ENCODE measurements at places on chromosomes 16 and 17.

DNA sequence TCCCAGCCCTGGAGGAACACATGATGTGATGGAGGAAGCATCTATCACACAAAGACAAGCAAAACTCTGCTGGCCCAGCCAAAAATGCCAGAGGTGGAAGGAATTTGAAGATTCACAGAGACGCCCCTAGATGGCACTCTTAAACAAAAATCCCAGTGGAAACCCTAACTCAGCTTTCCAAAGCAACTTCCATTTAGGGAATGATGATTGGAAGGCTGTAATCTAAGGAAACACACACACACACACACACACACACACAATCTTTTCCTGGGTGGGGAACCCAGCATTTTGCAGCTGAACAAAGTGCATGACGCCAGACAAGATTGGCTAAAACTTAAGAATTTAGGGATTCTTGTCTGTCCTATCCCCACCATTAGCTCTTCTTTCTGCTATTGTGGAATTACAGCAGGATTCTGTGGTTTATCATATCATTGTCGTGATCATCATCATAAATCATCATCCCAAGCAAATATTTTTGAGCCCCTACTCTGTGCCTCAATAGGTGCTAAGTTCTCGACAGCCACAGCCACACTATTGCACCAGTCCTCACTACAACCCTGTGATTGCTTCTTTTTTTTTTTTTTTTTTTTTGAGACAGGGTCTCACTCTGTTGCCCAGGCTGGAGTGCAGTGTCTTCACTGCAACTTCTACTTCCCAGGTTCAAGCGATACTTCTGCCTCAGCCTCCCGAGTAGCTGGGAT is 1.6 kb upstream of the LDAF1 start:
- peak; percentile 56 for DNase-seq

DNA sequence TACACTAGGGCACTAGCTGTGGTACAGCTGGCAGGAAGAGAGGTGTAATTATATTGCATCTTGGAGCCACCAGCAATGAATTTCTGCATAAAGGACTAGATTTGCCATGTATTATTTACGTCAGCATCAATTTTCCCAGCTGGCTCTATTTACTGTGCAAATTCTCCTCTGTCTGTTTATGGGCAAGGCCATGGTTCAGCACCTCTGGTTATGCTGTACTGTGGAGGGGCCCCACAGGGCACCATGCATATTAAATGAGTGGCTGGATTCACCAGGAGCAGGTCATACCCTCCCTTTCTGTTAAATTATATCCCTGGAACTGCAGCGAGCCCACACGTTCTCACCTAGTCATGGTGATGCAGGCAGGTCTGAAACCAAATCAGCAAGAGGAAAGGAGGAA is 19.8 kb downstream of the RAD51D start:
- DNase-seq: no peak

DNA sequence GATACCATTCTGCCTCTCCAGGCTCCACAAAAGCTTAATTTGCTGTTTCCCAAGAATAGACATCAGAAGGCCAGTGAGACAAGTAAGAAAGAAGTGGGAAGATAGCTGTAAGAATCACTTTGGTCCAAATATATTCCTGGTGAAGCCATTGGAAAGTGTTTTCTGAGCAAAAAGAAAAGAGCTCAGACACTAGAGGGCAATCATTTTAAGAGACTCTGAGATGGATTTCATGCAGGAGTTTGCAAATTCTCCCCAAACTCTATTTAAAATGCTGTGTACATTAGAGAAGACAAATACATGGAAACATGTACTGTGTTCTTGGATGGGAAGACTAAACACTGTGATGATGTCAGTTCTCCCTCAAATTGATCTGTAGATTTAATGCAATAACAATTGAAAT is 8.0 kb upstream of the SLC6A2 start:
- no peak for DNase-seq

DNA sequence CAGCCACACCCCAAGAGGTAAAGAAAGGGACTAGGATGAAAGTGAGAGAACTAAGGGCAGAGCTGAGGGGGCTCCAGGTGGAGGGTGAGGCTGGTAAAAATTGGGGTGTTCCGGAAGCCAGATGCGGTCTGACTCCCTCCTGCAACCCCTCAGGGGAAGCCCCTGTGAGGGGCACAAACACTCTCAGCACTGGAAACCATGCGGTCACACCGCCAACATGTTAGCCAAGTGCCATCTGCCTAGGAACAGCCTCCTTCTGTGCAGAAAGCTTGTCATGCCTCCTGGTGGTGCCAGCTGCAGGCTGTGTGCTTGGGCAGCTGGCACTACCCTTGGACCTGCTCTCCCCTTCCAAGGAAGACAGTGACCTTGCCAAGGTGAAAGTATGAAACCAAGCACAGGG is 83.5 kb upstream of the RPL38 start:
- DNase-seq: no peak

DNA sequence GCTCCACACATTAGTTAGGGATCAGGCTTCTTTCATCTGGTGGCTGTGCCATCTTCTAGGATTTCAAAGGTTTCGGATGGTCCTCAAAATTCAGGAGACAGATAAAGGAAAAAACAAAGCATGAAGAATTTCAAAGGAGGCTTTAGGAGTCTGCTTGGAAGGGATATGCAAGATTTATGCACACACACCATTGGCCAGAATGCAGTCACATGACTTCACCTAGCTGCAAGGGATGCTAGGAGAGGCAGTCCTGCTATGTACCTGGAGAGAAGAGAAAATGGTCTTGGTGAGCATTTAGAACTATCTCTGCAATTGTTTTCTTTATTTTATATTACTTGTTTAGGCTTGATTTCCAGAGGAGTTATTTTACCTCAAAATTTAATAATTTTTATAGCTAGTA is 174.6 kb downstream of the PCTP start:
- no peak for DNase-seq

- DNase-seq: peak; percentile 53
Measured at GRCh38 chr16:2022723-2023091, 3.1 kb downstream of the NPW start.

DNA sequence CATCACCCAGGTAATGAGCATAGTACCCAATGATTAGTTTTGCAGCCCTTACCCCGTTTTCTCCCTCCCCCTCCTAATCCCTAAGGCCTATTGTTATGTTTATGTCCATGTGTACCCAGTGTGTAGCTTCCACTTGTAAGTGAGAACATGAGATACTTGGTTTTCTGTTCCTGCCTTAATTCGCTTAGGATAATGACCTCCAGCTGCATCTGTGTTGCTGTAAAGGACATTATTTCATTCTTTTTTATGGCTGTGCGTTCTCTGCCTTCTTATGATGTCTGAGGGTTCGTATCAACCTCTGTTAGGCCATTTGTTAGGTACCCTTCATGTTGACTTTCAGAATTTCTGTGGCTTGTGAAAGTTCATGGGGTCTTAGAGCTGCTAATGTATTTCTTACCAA is 31.0 kb downstream of the CTCF start:
- DNase-seq: no peak

GRCh38 chr16:89859615-89860007 is 13.8 kb upstream of the TCF25 start:
- no peak for DNase-seq

DNA sequence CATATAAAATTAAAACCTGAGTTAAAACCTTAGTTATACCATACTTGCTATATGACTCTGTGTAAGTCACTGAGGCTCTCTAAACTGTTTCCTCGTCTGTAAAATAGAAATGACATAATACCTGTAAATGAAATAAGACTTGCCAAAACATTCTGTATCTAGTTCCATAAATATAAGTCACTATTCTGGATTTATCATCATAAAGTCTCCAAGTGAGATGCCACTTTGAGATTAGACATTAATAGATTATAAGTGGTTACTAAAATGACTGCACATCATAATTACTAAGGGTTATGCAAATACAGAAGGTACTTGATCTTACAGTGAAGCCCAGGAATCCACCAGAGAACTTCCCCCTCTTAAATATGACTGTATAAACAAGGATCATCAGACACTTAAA is 12.0 kb upstream of the BRIP1 start:
- DNase-seq: no peak

GRCh38 chr16:88005968-88006367 is 54.7 kb downstream of the BANP start:
- no peak for DNase-seq

DNA sequence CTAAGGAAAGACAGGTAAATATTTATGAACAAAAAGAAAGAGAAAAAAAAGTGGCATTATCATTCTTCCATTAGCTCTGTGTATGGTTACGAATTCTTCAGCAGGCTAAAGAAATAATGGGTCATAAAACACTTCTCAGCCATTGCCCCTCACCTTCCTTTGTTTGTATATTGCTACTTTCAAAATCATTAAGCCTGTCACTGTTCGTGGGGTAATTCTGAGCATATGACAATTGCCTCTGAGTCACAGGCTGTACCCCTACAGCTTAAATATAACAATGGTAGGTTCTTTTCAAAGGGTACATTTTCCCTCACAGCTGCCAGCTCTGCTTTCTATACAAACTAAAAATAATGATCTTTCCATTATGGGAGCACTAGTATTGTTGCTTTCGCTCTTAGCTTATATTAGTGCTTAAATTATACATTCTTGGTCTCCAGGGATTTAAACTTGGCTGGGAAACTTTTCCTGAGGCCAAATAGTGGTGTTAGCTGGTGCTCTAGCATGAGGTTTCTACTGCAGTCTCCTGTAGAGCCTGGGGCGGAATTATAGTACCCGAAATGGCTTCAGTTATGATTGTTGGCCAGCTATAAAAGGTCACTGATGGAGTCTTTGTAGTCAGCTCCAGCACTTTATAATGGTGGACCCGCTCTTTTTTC is 74.7 kb upstream of the CDH11 start:
- no peak for DNase-seq

DNA sequence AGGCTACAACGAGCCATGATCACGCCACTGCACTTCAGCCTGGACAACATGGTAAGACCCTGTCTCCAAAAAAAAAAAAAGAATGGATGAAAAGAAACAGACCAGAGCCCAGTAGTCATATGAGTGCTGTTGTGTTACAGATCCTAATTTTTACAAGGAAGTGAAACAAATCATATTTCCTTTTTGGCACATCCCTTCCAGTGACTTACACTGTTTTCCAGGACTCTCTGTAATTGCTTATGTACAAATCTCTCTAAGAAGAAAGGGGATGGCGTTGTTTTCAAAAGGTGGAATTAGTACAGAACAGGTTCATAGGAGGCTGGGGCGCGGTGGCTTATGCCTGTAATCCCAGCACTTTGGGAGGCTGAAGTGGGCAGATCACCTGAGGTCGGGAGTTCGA is 19.8 kb upstream of the ZNF594 start:
- DNase-seq: peak; percentile 80

DNA sequence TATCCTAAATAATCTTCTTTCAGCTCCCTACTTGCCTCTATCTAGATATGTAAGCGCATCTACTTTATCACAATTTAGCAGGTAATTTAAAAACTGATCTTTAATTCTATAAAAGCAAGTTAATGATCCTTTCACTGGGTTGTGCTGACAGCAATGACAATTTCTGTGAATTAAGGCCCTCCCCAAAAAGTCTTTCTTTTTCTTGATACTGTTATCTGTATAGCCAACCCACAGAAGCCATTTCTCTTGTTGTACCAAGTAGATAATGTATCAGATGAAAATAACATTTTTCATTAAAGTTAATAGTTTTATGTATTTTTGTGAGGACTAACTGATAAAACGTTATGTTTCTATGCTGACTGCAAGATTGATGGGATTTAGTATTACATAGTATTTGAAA is 3.8 kb downstream of the ZPBP2 start:
- no peak for DNase-seq

GRCh38 chr16:31713945-31714902 is 159.4 kb upstream of the ZNF267 start:
- no peak for DNase-seq

DNA sequence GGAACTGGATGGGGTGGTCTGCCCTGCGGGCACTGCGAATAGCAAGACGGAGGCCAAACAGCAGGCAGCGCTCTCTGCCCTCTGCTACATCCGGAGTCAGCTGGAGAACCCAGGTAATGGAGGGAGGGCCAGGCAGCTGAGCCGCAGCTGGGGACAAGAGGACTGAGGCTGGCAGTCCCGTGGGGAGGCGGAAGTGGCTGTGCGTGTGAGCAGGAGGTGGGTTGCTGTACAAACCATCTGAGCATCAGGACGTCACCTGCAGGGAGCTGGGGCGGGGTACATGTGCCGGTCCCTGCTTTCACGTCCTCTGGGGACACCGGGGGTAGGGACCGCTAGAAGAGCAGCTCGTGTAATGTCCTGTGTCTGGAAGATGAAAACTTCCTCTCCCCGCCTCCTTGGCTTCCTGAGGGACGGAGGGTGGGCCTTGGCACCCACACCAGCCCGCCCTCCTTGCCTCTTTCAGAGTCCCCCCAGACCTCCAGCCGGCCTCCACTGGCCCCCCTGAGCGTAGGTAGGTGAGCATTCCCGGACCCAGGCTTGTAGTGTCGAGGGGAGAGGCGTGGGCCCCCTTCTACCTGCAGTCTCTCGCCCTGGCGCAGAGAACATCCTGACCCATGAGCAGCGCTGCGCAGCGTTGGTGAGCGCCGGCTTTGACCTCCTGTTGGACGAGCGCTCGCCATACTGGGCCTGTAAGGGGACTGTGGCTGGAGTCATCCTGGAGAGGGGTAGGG is 3.7 kb downstream of the ADAD2 start:
- DNase-seq: peak; percentile 15

DNA sequence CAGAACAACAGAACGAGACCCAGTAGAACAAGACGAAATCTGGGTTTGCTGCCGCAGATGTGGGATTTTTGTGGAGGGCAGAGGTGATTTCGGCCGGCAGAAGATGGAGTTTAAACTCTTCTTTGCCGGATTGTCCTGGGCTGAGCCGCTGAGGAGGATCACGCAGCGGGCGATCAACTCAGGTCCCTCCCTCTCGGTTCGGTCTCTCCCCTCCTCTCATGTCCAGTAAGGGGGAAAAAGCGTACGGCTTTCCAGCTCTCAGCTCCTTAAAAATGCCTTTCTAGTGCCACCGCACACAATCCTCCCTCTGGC is 2.5 kb downstream of the PHF12 start:
- no peak for DNase-seq

DNA sequence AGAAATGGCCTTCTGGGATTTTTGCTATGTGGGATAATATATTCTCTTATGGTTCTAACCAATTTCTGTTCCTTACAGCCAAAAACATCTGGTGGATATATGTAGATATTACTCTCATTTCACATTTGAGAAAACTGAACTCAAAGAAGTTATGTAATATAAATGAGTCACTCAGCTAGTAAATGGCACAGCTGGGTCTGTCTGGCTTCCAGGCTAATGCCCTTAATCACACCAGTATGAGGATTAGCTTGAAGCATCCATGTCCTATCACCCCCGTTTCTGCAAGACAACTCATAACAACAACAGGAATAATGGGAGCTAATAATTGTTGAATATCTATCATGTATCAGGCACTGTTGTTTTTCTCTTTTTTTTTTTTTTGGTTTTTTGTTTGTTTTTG is 34.4 kb upstream of the USP7 start:
- DNase-seq: peak; percentile 56

- no peak for DNase-seq
Measured at GRCh38 chr17:35986643-35987042, at the start of gene CCL14. TSS of gene CCL14 (minus strand) at chr17:35986729. CDS start at chr17:35986649, 80 bp downstream.

DNA sequence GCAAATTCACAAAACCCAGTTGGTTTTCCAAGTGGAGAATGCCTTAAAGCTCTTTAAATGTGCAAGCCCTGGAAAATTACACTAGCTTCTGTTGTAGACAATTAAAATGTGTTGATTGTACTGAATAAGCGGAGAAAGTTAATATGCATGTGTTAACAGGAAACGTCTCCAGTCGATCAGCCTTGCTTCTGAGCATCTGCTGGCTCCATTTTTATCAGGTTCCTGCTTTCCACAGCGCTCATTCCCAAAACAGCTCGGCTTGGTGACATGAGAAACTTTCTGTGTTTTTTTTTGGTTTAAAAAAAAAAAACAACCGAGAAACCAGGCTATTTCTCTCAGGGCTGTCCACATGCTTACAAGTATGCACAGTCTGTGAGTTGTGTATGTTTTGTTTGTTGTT is 60.7 kb downstream of the VPS35L start:
- DNase-seq: no peak
